Central memory CD8-positive, alpha-beta T cell (primary cell): ENCODE measurements at places on chromosomes 3 and 15.

- DNase-seq: no peak
These were observed 65.9 kb upstream of the LCTL start for GRCh38 chr15:66631616-66632263.

GRCh38 chr3:186466391-186466974, 77.7 kb downstream of the CRYGS start:
- no peak for DNase-seq

DNA sequence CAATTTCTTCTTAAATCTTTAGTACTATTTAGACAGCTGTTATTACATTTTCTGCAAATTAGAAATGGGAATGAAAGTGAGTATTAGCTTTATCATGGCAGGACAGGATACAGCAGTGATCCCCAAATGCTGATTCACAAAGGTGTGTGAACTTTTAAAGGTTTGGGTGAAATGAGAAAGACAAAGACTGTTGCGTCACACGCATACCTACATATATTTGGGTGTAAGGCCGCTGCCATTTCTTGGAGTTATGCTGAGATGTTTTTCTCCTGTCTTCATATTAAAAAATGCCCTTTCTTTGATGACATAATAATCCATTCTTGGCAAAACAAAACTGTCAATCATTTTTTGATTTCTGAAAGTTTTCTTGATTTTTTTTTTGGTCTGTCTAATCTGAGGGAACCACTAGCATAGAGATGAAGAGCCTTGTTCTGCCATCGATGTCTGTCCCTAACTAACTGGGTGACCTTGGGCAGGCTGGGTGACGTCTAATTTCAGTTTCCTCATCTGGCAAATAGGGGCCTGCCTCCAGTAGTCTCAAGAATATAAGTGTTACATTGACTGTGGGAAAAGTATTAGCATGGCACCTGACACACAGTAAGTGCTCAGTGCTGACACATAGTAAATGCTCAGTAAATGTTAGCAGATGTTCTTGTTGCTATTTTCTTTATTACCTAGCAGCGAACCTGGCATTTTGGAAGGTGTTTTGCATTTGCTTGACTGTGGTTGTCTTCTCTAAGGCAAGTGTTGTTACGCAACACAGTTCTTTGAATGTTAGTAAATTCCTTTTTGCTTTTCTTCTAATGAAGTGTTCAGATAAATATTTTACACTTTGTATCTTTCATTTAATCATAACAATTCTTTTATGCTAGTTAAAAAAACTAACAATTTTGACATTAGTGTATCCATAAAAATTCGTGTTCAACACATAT, 5.0 kb downstream of the MITF start:
- DNase-seq: no peak

- no peak for DNase-seq
These were observed 15.8 kb downstream of the EFCC1 start for GRCh38 chr3:129016720-129017483.

DNA sequence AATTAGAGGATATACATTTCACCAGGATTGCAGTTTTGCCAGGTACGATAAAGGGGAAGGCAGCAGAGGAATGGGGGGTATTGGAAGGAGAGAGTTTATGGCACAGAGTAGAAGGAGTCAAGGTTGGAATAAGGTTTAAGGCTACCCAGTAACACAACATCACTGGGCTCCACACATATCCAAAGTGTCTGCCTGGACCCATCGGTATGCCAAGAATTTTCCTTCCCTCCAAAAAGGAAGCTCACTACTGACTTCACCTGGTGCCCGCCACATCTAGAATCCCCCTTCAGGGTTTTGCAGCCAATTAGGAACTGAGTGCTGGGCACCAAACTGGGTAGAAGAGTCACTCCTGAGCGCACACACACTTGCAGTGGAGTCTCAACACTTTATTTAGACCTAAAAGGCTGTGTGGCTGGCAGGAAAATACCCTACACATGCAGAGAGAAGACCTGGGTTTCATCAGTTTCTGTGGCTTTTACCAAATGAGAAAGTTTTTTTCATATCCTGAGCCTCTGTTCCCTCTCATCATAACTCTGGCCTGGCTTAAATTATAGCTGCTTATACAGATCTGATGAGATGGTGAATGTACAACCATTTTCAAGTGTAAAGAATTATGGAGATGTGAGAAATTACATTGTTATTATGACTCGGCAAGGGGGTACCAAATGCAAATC, 190.8 kb upstream of the LPP start:
- no peak for DNase-seq

GRCh38 chr15:99441444-99441800, 124.4 kb upstream of the MEF2A start:
- no peak for DNase-seq

DNA sequence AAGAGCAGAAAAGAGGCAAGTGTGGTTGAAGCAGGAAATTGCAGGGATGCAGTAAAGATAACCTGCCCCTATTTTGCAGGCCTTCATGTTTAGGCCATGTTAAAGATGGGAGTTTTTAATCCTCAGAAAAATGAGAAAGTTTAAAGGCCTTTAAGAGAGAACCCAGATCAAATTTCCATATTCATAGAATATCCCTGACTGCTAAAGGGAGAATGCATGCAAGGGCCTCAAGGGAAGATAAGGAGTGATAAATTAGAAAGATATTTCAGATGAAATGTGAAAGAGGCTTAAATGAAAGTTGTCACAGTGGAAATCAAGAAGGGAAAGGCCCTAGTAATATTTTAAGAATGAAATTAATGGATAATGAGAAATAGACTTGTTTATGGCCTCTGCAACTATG, 292.1 kb downstream of the SATB1 start:
- DNase-seq: no peak

DNA sequence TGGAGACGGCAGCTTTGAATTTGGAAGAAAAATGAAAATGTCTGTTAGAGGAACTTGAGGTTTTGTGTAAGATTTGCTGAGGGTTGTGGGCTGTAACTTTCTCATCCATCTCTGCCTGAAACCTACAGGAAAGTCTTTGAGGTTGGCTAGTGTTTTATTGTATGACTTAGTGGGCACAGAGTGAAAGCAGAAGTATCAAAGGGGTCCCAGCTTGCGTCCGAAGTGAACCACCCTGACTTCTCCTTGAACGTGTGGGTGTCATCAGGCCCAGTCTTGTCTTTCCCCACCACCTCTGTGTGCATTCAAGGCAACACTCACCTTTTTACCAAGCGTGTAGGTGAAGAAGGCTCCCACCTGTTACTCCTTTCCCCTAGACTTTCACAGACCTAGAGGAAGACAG, 682.1 kb upstream of the CFAP20DC start:
- no peak for DNase-seq

DNA sequence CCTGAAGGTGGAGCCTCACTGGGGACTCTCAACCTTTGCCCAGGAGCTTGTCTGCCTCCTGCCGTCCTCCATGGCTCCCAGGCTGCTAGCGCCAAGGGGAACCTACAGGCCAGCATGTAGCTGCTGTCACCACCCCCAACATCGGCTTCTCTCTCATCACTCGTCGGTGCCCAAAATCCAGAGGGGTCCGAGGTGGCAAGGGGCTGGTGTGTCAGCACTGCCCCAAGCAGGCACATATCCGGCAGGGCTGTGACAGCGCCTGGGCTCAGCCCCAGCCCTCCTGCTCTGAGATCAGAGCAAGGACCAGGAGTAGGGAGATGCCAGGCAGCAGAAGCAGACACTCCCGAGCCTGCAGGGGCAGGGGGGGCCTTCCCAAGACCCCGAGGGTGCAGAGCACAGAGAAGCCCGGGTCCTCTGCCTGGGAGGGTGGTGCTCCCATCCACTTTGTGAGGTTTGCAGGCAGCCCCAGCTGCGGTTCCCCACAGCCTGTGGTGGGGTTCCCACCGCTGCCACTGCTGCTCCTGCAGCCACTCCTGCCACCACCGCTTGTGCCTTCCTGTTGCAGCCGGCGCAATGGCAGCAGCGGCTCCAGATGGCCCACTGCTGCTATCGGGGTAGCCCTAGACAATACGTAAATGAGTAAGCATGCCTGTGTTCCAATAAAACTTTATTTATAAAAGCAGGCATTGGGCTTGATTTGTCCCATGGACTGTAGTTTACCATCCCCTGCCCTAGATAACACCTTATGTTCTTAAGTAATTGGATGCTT, 451.0 kb downstream of the EPHA6 start:
- DNase-seq: no peak

DNA sequence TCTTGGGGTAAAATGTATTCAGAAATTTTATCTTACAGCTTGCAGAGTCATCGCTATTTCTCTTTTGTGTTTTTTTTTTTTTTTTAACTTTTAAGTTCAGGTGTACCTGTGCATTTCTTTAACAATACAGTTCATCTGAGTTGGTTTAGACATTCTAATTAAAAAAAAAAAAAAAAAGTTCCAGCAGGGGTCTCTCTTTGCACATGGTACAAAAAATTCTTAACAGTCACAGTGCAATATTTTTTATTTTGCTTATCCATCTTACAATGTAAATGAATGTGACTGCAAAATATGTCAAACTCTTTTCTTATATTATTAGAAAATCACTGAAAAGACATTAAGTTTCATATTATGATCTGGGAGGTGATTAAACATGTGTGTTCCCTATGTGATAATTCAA, 47.5 kb upstream of the SLC9A9 start:
- no peak for DNase-seq

DNA sequence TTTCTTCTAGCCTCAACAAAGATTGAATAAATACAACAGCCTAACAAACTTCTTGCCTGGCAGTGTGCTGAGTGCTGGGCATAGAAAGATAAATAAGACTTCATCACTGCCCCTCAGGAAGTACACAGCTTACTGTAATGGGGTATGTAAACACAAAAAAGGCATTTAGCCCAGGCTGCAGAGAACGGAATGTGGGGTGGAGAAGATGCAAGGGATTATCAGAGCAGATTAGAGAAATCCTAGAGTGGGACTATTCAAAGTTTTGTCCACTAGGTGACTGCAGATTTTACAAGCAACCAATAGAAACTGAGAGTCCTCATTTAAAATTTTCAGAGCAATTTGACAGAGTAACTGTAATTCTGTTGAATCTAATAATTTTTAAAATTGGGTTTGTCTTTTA, 35.4 kb upstream of the TSC22D2 start:
- no peak for DNase-seq

- no peak for DNase-seq
These were observed 100.9 kb upstream of the CRBN start for GRCh38 chr3:3280396-3280795.

- DNase-seq: no peak
These were observed 38.2 kb upstream of the CNOT10 start for GRCh38 chr3:32646761-32647160.

- DNase-seq: no peak
These were observed 84.8 kb downstream of the SMAD3 start for GRCh38 chr15:67150023-67150860.

DNA sequence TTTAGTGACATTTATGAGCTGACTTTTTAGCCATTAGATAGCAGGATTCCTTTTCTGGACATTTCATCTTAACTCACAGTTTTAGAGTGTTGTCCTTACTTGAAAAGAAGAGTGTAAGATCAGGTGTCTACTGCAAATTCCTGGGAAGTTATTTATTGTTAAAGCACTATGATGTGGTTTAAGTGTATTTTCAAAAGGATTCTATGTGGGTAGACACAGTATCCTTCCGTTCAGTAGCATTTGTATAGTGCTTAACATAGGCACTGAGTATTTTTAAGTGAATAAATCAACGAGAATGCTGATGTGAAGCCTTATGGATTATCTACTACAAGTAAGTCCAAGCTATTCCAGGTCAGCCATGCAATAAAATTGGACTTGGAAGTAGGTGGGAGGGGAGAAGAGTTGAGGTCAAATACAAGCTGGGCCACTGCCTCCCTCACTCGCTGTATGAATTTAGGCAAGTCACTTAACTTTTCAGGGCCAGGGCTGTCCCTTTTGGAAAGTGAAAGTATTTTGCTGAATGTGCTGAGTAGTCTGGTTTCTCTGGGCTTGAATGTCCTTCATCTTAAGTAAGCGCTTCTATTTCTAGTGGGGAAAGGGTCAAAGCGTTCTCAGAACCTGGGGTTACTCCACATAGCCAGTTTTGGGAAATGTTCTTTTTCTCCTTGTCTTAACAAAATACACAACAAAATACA, 48.6 kb downstream of the GAP43 start:
- no peak for DNase-seq

- DNase-seq: no peak
These were observed 607.4 kb upstream of the TBL1XR1 start for GRCh38 chr3:177804646-177805045.

- no peak for DNase-seq
These were observed 70.1 kb downstream of the CCK start for GRCh38 chr3:42195879-42196330.

DNA sequence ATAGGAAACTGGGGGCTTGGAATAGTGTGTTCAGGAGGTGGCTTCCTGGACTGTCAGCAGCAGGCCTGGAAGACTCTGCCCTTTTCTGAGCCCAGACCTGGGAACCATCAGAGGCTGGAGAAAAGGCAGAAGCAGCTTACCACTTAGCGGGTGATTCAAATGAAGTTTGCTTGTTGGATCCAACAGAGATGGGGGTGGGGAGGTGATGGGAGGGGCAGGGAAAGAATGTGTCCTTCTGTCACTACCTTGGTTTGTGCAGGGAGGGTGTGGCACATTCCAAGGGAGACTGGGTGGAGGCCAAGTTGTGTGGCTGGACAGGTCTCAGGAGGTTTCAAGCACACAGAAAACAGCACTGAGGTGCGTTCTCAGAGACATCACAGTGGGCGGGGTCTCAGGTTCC, 58.8 kb downstream of the TRAK1 start:
- no peak for DNase-seq
